GM13977 (cell line): ENCODE measurements at places on chromosomes 11 and 22.

- peak; percentile 41 for DNase-seq
These were observed 74.2 kb upstream of the ZBED5 start for GRCh38 chr11:10931761-10932670.

DNA sequence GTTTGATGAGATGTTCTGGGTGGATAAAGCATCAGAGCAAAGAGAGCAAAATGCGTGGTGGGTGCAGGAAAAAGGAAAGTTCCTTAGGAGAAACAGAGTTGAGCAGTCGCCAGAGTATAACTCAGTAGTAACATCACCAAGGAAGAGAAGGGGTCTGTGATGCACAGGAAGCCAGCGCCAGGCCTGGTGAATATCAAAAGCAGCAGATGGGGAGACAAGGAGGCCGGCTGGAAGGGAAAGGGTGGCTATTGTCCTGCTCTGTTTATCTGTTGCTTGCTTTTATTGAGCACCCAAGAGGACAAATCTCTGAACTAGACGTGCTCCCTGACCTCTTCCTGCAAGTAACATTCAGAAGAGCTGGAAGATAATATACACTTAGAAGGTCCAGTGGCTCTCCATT lies 52.7 kb upstream of the GRAMD1B start:
- no peak for DNase-seq

DNA sequence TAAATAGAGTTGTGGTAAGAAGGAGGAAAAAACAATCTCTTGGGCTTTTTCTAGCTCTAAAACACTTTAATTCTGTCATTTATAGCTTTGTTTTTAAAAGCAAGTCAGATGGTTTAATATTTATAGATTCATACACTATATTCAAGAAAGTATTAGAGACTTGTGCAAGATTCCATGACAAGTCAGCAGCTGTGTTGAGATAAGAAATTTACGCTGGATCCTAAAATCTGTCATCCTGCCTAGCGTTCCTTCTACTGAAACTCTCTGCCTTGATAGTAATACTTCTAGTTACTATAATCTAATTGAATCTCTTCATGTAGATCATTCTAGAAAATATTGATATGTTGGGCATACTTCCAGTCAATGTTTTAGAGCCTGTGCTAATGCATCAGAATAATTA lies 721.8 kb downstream of the CNTN5 start:
- no peak for DNase-seq

- DNase-seq, result peak; percentile 3
These were observed 6.8 kb upstream of the SAA1 start for GRCh38 chr11:18259259-18259658.

GRCh38 chr11:92527467-92527866 lies 302.8 kb downstream of the FAT3 start:
- no peak for DNase-seq

- DNase-seq, result no peak
These were observed 10.5 kb downstream of the ART5 start for GRCh38 chr11:3631331-3631730.

GRCh38 chr11:2824851-2825250 lies 60.7 kb downstream of the CDKN1C start:
- DNase-seq, result no peak

DNA sequence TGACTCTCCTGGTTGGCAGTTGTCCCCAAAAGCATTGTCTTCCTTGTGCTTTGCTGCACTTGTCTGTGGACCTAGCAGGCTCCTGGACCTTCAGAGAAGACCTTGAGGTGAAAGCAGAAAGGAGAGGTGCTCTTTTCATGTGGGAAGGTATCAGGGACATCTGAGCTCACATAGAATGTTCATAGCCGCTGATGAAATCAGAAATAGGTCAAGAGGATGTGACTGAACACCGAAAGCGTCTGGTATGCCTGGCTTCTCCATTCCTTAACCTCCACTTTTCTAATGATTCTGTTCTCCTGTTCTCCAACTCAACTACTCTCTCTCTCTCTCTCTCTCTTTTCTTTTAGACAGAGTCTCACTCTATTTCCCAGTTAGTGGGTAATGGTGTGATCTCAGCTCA lies 6.2 kb upstream of the CUL5 start:
- DNase-seq, result no peak

GRCh38 chr11:45563171-45563570 lies 102.3 kb downstream of the CHST1 start:
- no peak for DNase-seq

- DNase-seq, result no peak
These were observed 261.7 kb downstream of the BUD13 start for GRCh38 chr11:116510886-116511650.

DNA sequence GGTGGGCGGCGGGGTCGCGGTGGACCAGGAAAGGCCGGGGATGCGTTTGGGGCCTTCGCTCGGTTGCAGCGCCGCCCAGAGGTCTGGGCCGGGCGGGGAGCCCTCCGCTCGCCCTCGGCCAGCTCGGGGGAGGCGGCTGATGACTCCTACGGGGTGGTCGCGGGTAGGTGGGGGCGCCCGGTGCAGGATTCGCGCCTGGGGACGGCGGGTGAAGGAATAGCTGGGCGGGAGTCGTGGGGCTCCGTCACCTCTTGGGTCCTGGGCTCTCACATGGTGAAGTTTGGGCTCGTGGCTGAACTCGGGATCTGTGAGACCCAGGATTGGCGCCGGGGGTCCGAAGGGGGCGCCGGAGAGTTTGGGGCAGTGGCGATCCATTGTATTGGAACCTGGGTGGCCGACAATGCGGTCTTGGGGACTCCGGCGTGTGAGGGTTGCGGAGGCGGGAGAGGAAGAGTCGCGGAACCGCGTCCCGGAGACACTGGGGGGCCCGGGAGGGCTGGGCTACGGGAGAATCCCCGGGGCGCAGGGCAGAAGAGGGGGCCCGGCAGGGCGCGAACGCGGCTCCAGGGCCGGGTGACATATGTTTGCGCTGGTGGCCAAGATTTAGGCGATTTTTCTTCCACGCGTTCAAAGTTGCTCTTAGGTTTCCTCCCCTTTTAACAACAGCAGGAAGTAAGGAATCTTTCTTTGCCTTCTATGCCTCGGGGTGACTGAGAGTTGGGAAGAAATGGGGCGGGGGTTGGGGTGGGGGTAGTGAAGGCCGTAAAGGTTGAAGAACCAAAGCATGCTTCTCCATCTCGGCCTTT lies 935 bp downstream of the QSER1 start:
- DNase-seq, result peak; percentile 79

- DNase-seq, result no peak
These were observed 9.3 kb downstream of the CCND1 start for GRCh38 chr11:69650081-69650831.

DNA sequence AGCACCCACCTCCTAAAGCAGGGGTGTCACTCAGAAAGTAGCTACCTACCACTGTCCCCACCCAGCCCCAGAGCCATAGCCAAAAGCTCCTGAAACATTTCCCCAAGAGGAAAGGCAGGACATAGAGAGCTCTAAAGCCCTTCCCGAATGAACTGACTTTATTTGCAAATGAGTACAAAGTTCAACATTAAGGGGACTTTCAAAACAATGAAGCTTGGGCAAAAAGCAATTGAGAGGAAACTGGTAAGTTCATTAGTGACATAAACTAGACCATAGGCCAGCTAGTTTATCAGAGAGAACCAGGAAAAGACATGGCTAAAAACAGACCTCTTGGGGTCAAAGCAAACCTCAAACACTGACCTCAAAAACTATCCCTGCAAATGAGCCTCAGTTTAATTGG lies 72.7 kb downstream of the IGLL5 start:
- no peak for DNase-seq

GRCh38 chr11:9008011-9008550 lies 4.3 kb upstream of the NRIP3 start:
- no peak for DNase-seq

DNA sequence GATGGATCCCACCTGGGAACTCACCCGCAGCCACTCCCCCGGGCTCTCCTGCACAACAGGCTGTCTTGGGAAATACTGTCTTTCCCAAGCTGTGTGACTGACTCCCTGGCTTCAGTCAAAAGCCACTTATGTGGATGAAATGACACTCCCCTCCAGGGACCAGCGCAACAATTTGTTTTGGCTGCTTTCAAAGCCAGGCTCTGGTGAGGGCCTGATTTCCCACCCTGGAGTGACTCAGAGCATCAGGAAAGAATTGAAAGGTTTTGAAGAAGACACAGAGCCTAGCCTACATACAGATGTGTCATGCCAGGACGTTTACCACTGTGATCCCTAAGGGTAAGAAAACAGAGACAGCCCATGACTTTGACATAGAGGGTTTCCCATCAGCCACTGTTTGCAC lies 550.5 kb downstream of the MIAT start:
- no peak for DNase-seq

DNA sequence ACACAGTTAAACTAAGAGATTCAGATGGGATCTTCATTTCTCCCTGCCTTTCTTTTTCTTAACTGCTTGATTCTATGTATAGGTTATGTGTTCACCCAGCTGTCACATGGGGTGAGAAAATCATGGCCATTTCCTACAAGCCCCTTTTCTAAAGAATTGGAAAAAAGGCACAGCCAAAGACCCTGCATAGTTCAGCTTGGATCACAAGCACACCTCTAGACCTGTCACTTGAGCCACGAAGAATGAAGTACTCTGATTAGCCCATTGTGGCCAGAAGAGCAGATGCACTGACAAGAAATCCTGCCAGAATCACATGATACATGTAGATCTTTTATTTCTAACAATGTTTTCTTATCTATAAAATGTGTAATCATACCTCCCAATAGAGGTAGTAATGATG lies 69.7 kb downstream of the RAB38 start:
- no peak for DNase-seq

DNA sequence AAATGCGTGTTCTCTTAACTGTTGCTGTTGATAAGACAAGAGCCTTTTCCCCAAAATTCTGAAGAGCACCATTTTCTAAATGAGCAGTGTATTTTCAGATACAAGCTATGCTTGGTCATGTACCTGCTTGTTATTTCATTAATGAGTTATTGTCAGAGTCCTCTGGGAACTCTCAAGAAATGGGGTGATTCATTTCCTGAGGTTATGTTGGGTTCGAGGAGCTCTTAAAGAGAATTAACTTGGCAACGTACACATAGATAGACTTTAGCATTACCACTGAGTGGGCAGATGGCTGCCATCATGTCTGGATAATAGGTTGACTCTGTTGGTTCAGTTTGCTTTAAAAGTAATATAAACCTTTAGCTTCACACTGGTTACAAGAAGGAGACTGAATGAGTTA lies 87.9 kb upstream of the SORL1-AS1 start:
- DNase-seq, result no peak

DNA sequence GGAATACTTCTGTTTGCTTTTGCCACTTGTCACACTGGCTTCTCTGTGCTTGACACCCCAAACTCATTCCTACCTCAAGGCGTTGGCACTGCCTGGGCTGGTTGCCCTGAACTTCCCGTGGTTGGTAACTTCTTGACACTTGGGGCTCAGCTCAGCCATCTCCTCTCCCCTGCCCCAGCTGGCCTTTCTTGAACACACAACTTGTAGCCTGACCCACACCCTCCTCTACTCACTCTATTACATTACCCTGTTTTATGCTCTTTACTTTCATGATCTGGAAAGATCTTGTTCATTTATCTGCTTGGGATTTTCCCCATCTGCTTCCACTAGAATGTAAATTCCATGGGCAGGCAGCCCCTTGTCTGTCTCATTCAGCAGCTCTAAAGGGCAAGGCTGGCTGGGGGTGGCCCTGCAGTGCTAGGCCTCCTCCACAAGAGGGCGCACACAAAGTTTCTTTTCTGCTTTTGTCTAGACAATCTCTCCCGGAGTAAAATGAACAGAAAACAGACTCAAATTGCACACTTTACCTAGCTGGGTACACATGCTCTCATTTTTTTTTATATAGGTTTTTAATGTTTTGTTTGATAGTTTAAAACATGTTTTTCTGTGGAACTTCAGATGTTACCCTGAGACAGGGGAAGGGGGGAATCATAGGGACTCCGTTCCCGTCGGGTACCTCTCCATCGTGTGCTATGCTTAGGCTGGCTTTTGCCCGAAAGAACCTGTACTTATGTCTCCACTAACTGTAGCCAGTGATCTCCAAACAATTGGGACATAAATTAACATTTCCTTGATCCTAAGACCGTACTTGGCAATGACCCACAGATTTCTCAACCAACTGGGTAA lies 16.4 kb upstream of the MRGPRX2 start:
- DNase-seq, result peak; percentile 57

- no peak for DNase-seq
These were observed 13.5 kb upstream of the SORL1-AS1 start for GRCh38 chr11:121466063-121466794.

- DNase-seq, result no peak
These were observed 1378.0 kb downstream of the BRD1 start for GRCh38 chr22:48449466-48450187.

DNA sequence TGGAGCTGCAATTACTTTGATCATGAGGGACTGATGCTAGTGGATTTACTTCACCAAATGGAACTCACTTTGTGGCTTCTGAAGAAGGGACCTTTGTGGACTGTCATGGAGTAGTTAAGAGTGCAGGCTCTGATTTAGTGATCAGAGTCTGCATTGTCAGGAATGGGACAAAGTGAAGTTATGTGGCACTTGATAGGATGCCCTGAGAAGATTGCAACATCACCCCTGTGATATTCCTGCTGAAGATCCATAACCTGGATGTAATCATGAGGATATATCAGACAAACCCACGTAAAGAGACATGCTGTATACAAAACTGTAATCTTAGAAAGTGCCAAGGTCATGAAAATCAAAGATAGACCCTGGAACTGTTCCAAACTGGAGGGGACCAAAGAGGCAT lies 1.6 kb upstream of the TFIP11 start:
- DNase-seq, result no peak

DNA sequence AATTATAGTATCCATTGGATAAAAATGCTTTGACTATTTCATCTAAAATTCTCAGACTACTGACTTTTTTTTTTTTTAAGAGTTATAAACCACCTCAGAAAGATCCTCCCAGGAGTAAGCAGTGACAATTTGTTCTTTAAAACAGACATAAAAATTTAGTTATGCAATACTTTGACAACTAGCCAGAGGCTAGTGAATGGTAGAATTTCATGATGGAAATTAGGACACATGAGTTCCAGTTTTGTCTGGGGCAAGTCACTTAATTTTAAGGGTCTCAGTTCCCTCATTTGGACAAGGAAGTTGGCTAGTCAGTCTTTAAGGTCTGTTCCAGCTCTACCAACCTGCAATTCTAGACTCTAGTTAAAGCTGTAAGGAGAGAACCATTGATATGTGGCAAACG lies 2.9 kb downstream of the IL18 start:
- no peak for DNase-seq

- DNase-seq, result no peak
These were observed 174.0 kb downstream of the TBC1D22A start for GRCh38 chr22:46936378-46936903.

DNA sequence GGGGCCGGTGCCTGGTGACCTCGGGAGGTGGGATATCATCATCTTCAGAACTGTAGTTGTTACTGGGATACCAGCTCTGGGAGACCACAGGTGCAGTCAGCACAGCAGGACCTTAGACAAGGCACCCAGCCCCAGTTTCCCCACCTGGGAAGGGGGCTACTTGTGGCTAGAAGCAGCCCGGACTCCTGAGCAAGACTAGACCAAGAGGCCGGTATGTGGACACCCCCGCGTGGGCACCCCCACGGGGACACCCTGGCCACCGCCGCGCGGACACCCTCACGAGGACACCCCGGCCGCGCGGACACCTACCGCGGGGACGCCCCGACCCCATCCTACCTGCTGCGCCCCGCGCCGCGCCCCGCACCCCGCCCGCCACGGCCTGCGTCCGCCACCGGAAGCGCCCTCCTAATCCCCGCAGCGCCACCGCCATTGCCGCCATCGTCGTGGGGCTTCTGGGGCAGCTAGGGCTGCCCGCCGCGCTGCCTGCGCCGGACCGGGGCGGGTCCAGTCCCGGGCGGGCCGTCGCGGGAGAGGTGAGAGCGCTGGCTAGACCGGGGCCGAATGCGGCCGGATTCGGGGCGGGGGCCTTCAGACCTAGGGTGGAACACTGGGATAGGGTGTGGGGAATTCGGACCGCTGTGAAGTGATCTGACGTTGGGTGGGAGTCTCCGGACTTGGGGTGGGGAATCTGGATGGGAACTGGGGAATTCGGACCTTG lies at the start of the genes COMT and TXNRD2:
TSS of gene COMT (plus strand) at position 408 of the 718 bp plus-strand sequence. CDS start 20,755 bp downstream, outside the sequence.
TSS of gene TXNRD2 (minus strand) at position 454 of the 718 bp plus-strand sequence. CDS start at position 439, 15 bp downstream.
- peak; percentile 93 for DNase-seq
